Amniotic epithelial cell (primary cell): ENCODE measurements at places on chromosomes 2 and 18.
A peak's percentile ranks its signal among the peaks of the same experiment; 100 is the strongest.

DNA sequence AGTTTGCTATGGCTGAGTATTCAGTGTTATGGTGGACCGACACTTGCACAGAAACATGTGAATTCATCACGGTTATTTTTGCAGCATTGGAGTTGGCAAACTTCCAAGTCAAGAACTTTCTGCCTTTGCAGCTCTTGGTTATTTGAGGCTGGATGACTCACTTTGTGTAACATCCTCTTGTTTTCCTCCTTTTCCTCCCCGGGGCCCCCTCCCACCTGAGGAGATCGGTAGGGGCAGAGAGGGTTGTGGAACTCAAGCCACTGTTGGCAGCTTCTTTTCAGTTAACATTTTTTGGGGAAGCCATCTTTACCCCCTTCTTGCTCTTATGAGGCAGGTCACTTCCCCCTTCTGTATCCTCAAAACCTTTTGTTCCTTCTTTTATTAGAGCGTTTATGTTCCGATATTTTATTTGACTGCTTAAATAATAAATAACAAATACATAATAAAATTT lies 48.6 kb downstream of the DDX1 start:
- peak; percentile 82 for DNase-seq

DNA sequence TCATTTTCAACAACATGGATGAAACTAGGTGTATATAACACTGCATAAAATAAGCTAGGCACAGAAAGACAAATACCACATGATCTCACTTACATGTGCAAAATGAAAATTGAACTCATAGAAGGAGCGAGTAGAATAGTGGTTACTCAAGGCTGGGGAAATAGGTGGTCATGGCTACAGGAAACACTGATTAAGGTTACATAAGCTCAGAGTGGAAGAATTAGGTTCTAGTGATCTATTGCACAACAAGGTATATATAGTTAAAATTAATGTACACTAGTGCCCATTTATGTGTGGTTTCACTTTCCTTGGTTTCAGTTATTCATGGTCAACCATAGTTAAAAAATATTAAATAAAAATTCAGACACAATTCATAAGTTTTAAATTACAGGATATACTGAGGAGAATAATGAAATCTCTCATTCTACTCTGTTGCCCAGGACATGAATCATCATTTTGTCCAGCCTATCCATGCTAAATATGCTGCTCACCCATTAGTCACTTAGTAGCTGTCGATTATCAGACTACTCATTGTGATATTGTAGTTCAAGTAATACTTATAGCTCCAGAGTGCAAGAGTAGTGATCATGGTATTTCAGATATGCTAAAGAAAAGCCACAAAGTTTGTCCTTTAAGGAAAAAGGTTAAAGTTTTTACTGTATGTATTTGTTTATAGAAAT lies 1530.9 kb upstream of the LRRTM1 start:
- DNase-seq: no peak

- no peak for DNase-seq
Measured at GRCh38 chr2:23953625-23954024, 13.4 kb downstream of the UBXN2A start.

- DNase-seq: peak; percentile 22
Measured at GRCh38 chr2:144162652-144163051, 357.3 kb downstream of the ZEB2 start.

- peak; percentile 53 for DNase-seq
Measured at GRCh38 chr18:26487437-26487836, 60.9 kb downstream of the KCTD1 start.

DNA sequence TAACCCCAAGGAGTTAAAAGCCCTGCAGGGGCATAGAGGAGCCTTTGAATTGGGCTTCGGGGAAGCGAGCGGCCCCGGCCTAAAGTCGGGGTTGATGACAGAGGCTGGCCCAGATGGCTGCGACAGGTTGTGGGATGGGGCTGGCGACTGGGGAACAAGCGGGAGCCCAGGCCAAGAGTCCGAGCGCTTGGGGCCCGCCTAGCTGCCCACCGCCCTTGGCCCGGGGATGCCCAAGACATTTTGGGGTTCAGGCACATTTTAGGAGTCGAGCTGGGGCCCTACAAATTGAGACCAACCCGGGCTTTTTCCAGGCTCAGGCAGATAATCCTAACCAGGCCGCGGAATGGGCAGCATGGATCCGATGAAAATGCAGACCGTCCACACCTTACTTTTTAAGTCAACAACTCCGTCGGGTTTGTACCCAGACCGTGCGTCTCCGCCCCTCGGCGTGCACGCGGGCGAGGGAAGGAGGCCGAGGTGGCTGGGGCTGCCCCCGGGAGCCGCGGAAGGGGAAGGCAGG lies 507 bp downstream of the RTKN start:
- no peak for DNase-seq

GRCh38 chr2:238370823-238371372 lies 50.6 kb downstream of the TRAF3IP1 start:
- peak; percentile 55 for DNase-seq

DNA sequence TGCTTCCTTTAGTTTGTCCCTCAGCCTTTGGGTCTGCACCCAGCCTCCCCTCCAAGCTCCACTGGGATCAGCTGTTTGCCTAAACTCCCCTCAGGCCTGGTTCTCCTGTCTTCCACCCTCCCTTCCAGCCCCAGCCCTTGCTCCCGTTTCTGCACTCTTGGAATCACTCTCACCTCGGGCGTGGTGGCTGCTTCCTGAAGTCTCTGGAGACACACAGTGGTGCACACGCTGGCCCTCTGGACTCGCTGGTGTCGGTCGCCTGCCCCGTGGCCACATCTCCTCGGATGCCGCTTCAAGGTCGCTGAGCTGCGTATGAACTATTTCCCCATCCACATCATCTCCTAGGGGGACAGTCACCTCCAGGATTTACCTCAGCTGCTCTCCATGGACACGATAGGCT lies 46.3 kb downstream of the PSMG2 start:
- DNase-seq: no peak

DNA sequence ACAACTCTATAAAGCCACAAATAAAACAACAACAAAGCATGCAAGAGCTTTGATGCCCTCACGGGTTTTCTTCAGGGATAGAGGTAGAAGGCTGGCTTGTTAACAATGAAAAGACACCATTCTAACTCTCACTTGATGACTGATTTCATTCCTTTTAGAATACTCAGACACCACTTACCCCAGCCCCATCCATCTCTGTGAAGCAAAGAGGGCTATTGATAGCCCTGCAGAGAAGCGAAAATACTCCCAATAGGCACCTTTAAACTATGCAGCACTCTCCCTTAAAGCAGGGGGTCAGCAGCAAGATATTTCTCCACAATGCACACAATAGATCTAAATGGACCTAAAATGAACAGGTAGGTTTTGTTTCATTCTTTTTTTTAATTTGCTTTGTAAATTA lies 35.1 kb downstream of the ZNF385B start:
- no peak for DNase-seq

- DNase-seq: peak; percentile 37
Measured at GRCh38 chr18:9095297-9096006, 7.0 kb upstream of the NDUFV2 start.

DNA sequence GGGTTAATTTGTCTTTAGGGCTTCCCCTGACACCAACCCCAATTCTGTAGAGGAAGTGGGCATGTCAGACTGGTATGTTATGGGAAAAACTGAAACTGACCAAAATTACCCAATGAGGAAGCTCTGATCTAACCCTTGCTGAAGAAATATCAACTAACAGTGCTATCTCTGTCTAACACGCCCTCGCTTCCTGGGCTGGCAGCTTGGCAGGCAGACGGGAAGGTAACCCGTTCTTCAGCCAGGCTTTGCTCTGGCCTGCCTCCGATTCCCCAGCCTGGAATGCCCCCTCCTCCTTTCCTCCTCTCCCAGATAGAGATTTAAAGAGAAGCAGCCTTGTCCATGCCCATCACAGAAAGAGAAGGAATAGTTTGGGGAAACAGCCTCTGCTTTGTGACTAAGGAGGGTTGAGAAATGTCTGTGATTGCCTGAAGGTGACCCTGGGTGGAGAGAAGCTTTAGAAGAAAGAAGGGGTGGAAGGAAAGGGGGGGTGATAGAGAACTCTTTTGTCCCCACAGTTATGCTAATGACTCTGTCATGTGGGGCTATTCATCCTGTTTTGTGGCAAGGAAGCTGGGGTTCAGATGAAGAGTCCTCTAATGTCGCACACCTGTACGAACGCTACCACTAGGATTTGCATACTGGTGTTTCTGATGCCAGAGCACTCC lies 15.4 kb downstream of the HK2 start:
- peak; percentile 86 for DNase-seq

DNA sequence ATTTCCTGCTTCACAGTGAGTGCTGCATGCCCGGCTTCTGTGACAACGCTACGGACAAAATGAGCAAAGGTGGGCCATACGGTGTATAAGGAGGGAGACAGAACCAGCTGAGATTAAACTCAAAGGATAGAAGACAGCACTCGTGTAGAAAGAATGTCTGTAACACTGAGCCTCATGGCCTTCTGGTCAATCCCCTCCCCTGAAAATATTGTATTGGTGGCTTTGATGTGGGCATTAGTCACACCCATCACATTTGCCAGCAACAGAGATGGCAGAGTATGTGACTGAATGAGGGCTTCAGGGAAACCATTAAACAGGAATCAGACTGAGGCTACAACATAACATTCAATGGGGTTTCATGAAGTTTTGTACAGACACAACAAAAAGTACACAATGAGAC lies 287.8 kb upstream of the CCDC68 start:
- no peak for DNase-seq

DNA sequence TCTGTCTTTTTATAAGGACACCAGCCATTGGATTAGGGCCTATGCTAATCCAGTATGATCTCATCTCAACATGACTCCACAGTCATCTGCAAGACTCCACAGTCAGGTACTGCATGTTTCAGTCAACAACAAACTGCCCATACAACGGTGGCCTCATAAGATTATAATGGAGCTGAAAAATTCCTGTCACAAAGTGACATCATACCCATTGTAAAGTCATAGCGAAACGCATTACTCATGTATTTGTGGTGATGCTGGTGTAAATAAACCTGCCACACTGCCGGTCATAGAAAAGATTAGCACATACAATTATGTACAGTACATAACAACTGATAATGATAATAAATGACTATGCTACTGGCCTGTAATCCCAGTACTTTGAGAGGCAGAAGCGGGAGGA lies 102.2 kb downstream of the TEX51 start:
- peak; percentile 74 for DNase-seq

DNA sequence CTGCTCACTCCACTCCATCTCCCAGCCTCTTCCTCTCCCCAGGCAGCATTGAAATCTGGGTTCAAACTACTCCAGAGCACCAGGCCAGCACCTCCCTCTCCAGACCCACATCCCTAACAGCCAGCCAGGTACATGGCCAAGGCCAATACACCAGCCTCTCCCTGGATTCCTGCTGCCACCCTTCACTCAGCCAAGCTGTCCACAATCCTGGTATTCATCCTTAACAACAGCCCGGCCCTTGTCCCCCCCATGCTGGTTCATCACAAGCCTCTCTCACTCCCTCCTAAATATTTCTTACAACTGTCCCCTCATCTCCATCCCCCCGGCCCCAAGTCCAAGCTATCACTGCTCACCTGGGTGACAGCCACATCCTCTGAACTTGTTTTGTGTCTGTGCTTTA lies 129.9 kb upstream of the HAAO start:
- no peak for DNase-seq

- no peak for DNase-seq
Measured at GRCh38 chr2:86411396-86411795, 29.8 kb upstream of the KDM3A start.

- no peak for DNase-seq
Measured at GRCh38 chr2:101341421-101341820, 32.9 kb upstream of the RNF149 start.

- peak; percentile 55 for DNase-seq
Measured at GRCh38 chr2:162103443-162104009, 29.5 kb upstream of the DPP4 start.

DNA sequence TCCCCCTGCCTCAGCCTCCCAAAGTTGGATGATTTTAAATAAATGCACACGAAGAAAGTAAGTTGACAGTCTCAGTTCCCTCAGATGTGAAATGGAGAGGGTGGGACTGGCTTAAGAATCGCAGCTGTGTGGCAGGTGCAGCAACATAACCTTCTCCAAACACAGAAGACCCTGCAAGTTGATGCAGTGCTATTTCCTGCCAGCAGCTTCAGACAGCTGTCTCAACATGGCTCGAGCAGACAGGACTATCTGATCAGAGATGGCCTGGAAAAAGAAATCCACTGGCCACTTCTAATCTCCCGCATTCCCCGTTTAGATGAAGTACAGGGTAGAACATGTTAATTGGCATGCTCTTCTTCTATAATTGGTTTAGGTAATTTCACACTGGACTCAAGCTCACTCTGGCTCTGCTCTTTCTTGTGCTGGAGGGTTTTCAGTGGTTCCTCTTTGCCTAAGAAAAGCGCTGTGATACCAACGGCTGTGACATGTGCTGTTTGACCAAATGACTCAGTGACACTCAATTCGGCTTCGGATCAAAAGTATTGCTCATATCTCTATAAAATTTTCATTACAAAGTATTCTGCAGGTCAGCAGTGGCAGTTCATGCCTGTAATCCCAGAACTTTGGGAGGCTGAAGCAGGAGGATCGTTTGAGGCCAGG lies 40.2 kb downstream of the MYOM1 start:
- no peak for DNase-seq

- no peak for DNase-seq
Measured at GRCh38 chr2:121417826-121418225, 112.9 kb upstream of the RNU4ATAC start.

DNA sequence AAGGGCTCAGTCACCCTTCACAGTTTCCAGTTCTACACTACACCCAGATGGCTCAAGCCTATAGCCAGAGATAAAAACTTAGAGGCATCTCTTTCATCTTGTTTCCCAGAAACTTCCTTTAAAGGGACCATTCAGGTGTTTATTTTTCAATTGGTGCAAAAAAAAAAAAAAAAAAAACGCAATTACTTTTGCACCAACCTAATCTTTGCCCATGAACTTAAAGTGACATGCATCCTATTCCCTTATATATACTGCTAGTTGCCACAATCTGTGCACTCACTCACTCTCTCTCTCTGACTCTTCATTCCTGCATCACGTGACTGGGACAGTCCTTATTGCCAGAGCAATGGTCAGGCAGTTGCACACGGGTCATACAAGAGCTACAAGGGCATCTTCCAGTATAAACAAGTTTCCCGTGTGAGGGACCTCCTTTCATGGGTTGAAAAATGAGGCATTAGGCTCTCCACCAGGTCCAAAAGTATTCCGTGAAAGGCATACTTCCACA lies 789.4 kb downstream of the EPHA4 start:
- DNase-seq: no peak

- DNase-seq: no peak
Measured at GRCh38 chr2:158046121-158046880, 55.4 kb upstream of the UPP2 start.

- DNase-seq: peak; percentile 95
Measured at GRCh38 chr2:12507295-12507694, 209.4 kb upstream of the TRIB2 start.

- DNase-seq: no peak
Measured at GRCh38 chr2:120379916-120380893, 34.3 kb downstream of the INHBB start.

- DNase-seq: no peak
Measured at GRCh38 chr2:221073326-221074049, 498.6 kb downstream of the EPHA4 start.

- DNase-seq: peak; percentile 58
Measured at GRCh38 chr18:12520442-12520992, 112.8 kb downstream of the PRELID3A start.
